Effector CD4-positive, alpha-beta T cell (primary cell): ENCODE measurements at places on chromosomes 1 and 21.

- DNase-seq: no peak
Observed at GRCh38 chr1:220344745-220345144, 72.5 kb upstream of the RAB3GAP2 start.

GRCh38 chr1:157166590-157166989 is 28.4 kb upstream of the ETV3 start:
- no peak for DNase-seq

GRCh38 chr1:218347336-218347722 is 2.2 kb downstream of the TGFB2 start:
- no peak for DNase-seq

- DNase-seq: no peak
Observed at GRCh38 chr1:223233410-223234169, 90.5 kb upstream of the TLR5 start.

- peak; percentile 46 for DNase-seq
Observed at GRCh38 chr1:23098463-23099170, 70.0 kb downstream of the LUZP1 start.

- DNase-seq: no peak
Observed at GRCh38 chr1:200378096-200378495, 31.7 kb downstream of the ZNF281 start.

- no peak for DNase-seq
Observed at GRCh38 chr1:117586337-117586736, 19.5 kb upstream of the TENT5C start.

DNA sequence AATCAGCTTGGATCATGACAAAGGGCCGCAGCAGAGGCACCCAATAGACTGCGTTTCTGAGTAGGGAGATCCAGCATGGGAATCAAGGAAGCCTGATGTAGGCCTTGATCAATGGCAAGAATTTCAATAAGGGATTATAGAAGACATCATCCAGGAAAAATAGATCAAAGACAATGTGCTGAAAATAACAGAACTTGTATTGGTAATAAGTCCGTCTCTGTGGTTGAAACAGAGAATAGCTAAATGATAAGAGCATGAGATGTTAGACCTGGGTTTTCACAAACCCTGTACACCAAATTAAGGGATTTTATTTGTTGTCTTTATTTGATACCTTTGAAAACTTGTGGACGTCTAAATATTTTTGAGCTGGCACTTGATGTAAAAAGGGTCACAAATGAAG is 228.0 kb upstream of the SGIP1 start:
- DNase-seq: no peak

DNA sequence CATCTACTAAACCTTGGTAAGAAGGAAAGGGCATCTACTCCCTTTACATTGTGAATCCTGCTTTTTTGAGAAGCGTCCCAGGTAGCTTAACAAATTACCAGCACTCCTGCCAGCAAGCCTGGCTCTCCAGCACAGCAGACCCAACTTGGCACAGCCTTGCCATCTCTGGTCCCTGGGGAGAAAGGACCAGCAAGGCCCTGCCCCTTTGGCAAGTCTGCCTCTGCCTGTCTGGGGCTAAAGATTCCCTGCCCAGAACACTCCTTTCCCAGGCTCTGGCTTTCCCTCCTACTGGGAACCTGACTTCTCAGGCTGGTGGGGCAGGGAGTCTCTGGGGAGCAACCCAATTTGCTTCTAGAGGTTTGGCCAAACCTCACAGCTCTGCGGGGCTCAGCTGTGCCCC is 68.5 kb downstream of the ATP2B4 start:
- no peak for DNase-seq
